ENCODE measurements at places on chromosomes 12 and 14.

DNA sequence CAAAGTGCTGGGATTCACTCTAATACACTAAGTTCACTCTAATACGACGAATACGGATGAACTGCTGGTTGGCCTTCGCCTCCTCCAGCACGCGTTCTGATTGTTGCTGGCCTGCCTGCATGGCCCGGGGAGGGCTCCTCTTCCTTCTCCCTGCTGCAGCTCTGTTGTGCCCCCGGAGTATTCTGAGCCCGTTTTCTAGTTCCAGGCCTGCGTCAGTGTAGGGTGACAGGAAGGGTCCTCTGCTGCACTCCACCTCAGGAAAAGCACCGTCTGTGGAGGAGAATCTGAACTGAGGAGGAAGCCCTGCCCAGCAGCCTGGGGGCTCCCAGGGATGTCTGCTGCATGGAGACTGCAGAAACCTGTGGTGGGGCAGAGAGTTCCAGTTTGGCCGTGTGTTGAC is 44.4 kb downstream of the DDX51 start:
- DNase-seq: no peak

GRCh38 chr12:83904175-83904574 is 1008.4 kb downstream of the SLC6A15 start:
- DNase-seq: no peak

DNA sequence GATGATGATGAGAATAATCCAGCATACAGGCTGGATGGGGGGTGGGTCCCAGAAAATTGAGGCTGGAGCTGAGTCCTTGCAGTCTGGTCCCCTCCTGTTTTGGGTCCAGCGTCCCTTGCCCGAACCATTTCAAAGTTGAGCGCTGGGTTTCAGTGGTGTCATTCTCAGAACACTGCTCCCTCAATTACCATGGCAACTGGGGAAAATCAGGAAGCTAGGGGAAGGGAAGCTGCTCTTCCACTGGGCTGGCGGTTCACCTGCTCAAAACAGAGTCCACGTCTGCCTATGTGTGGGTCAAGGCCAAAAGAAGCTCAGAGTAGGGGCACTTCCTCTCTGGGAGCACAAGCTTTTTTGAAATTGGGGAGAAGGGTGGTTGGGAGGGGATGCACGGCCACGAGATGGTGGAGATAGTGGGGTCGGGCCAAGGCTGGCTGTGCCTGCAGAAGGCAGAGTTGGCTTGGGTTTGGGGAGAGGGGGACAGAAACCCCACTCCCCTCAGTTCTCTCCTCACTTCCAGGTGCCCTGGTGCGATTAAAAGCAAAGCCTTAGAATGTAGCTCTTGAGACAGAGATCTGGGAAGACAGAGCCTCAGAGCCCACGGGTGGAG is 1.7 kb upstream of the NOS1 start:
- no peak for DNase-seq

DNA sequence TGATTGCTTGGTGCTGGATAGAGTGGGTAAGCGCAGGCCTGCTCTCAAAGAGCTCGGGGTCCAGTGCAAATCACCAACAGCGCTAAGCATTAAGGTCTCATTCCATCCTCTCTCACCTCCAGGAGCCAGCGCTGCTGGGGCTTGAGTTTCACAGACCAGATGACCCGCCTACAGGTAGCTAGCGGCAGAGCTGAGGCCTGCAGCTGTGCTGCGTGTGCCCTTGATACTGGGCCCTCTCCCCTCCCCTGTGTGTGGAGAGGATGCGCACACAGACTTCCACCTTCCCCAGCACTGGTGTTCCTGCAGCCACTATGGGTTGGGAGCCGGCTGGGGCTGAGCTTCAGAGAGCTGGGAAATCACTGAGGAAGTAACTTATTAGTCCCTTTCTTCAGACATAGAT is 149.9 kb downstream of the CALM1 start:
- DNase-seq: no peak

- no peak for DNase-seq
Observed at GRCh38 chr12:58326534-58326933, 385.2 kb downstream of the ATP23 start.

GRCh38 chr12:4424422-4424821 is 21.2 kb downstream of the FGF6 start:
- DNase-seq: no peak

DNA sequence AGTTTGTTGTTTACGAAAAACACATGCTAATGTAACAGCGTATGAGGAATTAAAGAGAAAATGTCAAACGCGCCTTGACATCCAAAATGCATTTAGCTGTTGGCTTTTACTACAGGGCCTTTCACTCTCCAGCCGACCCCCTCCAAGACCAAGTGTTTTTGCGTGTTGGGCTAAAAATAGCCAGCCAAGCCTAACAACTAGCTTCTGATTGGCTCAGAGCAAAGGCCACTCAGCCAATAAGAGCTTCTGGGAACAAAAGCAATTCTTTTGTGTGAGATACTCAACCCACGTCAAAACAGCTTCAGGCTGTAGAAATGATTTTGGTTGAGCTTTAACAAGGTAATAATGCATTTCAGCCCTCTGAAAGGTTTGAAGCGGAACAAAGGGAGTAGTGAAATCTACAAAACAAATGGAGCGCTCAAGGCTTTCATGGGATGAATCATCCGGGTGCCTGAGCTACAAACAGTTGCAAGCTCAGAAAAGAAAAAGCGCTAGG is 198.7 kb upstream of the DCN start:
- DNase-seq: no peak

DNA sequence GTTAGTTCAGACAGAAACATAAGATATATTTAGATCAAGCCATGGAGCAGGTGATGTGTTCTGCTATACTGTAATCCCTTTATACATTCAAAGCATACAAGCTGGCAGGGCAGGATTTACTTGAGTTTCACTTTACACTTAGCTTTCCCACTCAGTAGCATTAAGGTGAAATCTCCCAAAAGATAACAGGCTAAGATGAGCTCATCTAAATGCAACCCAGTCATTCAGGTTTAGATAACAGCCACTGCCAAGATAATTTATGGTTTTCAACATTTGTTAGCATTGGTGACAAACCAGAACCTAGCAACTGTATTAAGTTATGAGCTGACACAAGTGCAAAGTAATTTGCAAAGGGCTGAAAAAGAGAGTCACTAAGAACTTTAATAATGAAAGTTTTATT is 925.1 kb upstream of the ATXN7L3B start:
- DNase-seq: no peak

DNA sequence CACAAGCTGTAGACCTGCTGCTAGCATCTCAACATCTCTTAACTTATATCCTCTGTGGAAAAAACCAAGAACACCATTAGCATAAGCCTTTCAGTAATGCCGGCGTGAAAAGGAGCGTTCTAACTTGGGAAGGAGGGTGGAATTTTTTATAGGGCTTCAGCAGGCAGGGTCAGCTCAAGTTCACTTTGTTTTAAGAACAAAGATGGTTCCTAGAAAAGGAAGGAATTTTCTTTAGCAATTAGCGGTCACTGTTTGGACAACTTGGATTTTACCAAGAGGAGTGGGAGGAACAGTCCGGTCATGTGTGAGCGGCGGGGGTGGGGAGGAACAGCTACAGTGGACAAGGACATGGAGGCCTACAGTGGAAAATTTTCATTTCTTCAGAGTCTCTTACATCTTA is 35.9 kb downstream of the BBS10 start:
- no peak for DNase-seq

GRCh38 chr12:2892246-2892645 is 1.6 kb downstream of the TULP3 start:
- DNase-seq: no peak

- no peak for DNase-seq
Observed at GRCh38 chr14:89501381-89501780, 84.3 kb upstream of the FOXN3 start.

DNA sequence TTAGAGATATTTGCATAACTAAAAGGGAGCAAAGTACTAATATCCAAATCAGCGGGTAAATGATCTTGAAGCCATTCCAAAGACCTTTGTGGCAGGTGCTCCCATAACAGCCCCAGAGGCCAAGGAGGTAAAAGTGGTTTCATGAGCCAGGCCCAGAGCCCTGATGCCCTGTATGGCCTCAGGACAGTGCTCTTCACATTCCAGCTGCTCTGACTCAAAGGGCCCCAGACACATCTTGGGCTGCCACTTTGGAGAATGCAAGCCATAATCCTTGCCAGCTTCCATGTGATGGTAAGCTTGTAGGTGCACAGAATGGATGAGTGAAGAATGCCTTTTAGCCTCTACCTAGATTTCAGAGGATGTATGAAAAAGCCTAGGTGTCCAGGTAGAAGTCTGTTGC is 933.4 kb downstream of the SLC16A7 start:
- DNase-seq: no peak

DNA sequence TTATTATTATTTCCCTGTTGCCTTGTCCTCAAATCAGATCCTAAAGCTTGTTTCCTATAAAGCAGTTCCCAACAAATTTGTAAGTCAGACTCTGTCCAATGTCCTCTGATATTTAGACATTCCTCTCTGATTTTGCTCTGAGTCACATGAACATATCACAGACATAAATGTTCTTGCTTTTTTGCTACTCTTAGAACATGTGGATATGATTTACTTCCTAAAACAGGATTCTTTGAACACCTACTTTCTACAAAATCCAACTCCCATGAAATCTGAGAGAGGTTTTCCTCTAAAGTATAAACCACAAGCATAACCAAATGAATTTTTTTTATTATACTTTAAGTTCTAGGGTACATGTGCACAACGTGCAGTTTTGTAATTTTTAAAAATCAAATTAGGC is 181.3 kb upstream of the SLC38A2 start:
- DNase-seq: no peak

- no peak for DNase-seq
Observed at GRCh38 chr12:102480406-102480805, at the start of gene IGF1. Gene IGF1, minus strand, starts transcription at chr12:102480563. Its CDS starts 182 bp downstream, at chr12:102480381.

DNA sequence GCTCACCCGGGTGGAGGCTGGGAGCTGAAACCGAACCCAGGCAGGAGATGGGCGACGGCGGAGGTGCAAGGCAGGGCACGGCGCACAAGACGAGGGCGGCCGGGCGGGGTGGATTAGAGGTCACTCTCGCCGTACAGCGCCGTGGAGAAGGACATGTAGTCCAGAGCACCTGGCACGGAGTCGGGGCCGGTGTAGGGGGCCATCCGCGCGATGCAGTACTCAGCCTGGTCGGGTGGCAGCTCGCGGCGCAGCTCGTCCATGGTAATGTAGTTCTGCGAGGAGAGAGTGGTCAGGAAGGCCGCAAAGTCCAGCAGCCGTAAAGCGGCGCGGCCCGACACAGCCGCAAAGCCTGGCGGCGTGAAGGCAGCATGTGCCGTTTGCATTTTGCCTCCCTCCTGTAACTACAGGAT is 81.9 kb upstream of the ZFP36L1 start:
- no peak for DNase-seq

GRCh38 chr12:32158525-32158924 is 51.9 kb downstream of the BICD1 start:
- DNase-seq: no peak

- no peak for DNase-seq
Observed at GRCh38 chr12:90854136-90854689, 100.8 kb downstream of the CCER1 start.

DNA sequence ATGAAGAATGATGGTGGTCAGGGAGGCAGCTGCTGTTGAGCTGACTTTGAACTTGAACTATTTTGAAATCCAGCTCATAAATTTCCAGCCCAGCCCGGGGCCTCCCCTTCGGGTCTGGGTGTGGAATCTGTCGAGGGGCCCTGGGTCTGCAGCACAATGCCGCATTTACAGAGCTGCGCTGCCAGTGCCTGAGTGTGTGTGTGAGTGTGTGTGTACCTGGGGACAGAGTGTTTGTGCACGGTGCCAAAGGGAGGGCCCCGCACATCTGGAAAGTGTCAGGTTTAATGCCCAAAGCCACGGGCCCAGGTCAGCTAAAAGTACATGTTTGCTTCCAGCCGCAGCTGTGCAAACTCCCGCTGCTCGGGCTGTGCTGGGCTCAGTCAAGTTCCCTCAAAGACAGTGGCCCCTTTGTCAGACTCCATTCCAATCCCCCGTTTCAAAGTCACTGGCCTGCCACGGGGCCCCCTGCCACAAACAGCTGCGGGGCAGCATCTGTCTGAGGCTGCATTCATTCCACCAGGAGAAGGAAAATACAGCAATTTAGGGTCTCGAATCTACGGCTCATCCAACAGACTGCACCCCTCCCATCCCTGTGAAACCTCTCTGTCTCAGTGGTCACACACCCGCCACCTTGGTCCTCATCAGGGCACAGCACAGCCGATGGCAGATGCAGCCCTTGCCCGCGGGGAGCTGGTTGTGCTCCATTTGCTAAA is 16.3 kb upstream of the RFLNA start:
- DNase-seq: no peak

GRCh38 chr12:99847936-99848335 is 136.8 kb downstream of the ANKS1B start:
- no peak for DNase-seq

DNA sequence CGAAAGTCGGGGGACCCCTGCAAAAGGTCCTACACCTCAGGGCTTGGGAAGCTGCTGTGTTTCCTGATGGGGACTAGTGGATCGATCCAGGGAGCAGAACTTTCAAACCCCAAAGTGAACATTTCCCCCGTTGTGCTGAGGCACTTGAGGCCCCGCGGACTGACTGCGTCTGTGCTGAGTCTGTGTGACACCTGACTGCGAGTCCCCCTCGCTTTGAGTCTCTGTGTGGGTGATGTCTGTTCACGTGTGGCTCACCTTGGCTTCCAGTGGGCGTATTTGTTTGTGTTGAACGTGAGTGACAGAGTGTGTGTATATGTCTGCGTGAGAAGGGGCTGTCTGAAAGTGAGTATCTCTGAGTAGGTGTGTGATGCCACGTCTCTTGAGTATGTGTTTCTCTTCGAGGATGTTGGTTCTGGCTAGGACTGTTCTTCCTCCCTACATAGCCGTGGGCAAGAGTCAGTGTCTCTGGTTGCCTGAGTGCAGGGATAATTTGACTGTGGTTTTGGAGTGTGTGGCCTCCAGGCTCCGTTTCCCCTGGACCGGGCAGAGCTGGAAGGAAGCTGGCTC is 1.3 kb downstream of the TEAD4 start:
- no peak for DNase-seq

DNA sequence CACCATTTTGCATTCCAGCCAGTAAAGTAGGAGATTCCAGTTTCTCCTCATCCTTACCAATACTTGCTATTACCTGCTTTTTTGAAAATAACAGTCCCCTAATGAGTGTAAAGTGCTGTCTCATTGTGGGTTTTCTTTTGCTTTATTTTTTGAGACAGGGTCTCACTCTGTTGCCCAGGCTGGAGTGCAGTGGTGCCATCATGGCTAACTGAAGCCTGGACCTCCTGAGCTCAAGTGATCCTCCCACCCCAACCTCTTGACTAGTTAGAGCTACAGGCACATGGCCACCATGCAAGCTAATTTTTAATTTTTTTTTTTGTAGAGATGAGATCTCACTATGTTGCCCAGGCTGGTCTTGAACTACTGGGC is 60.6 kb downstream of the NINJ2 start:
- DNase-seq: no peak

DNA sequence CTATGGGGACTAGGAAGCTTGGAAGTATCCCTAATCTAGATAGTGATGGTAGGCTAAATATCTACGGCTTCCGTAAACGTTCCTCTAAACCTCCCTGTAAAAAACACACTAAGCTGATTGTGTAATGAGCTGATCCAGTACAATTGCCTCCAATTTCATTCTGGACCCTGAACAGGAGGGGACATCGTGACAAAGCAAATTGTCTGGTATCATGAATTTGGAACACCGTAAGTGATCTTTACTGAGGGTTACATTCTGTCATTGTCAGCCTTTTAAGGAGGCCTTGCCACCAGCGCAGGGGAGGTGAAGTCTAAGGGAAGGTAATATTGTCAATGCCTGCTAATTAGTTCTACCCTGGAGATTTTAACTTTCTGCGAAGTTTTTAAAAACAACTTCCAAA is 487 bp upstream of the MGST1 start:
- no peak for DNase-seq

GRCh38 chr14:22428700-22429291 is 160.2 kb downstream of the DAD1 start:
- DNase-seq: no peak

- DNase-seq: no peak
Observed at GRCh38 chr12:26299751-26300150, 104.4 kb downstream of the SSPN start.

Measured in stimulated activated CD8-positive, alpha-beta memory T cell treated with anti-CD3 and anti-CD28 coated beads, Interleukin-4, amount 100 ng/mL, for 24 hours (primary cell).